ENCODE measurements at places on chromosomes 3 and 15.

- DNase-seq = peak; percentile 70
These were observed 33.5 kb downstream of the ZBTB38 start for GRCh38 chr3:141401573-141402475.

DNA sequence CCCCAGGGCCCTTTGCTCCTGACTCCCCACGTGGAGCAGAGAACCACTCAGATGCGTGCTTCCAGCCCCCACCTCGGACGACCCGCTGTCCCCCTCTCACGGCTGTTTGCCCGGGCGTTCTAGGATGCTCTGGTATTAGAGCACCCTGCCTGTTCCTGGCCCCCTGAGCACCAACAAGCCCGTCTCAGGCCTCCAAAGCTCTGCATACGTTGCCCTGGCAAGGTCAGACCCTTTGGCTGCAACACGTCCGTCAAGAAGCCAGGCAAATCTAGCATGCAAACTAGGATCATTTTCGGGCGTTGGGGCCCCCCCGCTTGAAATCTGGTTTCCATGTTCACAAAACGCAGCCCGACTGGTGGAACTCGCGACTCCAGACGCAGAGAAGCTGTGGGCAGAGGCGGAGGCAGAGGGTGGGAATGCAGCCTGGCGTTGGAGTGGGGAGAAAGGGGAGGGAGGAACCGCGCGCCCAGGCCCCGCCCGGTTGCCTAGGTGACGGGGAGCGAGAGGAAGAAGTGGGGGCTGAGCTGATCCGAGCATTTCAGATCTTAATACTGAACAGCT lies 86.2 kb upstream of the PIAS1 start:
- peak; percentile 88 for DNase-seq

- no peak for DNase-seq
These were observed 71.7 kb downstream of the TOP2B start for GRCh38 chr3:25593001-25593400.

DNA sequence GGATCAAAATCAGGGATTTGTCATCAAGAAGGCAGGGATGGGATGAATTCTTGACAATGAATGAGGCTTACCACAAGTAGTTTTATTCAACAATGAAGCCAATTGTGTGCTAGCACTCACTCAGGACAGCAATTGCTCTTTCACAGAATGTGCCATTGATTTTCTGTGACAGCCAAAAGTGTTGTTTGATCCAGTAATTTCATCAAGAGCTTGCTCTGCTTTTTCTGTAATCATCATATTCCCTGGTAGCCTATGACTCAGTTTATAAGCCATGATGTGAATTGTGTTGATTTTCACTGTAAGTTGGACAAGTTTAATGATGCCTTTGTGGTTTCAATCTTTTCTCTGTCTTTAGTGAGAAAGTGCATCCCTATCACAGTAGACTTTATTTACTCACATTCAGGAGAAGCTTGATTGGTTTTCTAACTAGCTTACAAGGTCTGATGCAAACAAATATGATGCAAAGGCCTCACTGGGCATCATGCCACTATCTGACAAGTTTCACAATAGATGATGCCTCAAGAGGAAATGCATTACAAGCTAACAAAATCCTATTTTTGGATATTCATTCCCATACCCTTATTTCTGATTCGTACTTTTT lies 13.6 kb upstream of the CSRNP1 start:
- DNase-seq = no peak

- peak; percentile 28 for DNase-seq
These were observed 47.0 kb downstream of the MTHFS start for GRCh38 chr15:79849789-79850188.

- DNase-seq = peak; percentile 75
These were observed 6.7 kb downstream of the NANOGP8 start for GRCh38 chr15:35078221-35078915.

- no peak for DNase-seq
These were observed 5.4 kb downstream of the NBEAL2 start for GRCh38 chr3:46984591-46985459.

DNA sequence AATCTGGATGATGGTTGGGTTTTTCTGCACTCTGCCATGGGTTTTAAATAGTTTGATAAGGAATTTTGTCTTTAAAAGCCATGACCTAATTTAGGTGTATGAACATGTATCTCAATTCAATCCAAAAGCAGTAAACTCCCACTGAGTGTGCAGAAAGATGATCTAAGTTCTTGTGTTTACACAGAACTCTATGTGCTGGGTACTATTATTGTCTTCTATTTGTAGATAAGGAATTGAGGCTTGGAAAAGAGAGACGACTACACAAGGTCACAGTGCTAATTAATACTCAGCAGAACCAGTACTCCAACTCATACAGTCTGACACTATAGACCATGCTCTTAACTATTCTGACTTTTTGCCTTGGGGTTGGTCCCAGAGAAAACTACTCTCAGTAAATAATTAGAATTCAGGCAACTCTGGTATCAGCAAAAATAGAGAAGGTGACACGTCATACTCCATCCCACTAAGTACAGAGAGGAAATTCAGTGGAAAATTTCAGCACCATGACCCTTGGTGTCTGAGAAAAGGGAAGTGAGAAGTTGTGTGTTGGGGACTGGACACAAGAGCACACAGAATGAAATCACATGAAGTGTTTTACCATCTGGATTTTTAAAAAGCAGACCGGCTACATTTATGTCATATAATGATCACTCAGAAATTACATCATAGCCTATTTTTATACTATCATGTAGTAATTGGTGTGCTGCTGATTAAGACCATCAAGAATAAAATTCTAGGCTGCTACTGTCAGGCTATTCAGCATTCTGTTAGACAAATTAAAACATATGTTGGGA lies 18.3 kb upstream of the MYH15 start:
- DNase-seq = peak; percentile 13

- no peak for DNase-seq
These were observed 44.9 kb downstream of the DLEC1 start for GRCh38 chr3:38083871-38084333.

- peak; percentile 17 for DNase-seq
These were observed 331.7 kb upstream of the ADAMTS9 start for GRCh38 chr3:65019443-65020055.

GRCh38 chr3:122535964-122536631 lies 21.4 kb upstream of the KPNA1 start:
- no peak for DNase-seq

DNA sequence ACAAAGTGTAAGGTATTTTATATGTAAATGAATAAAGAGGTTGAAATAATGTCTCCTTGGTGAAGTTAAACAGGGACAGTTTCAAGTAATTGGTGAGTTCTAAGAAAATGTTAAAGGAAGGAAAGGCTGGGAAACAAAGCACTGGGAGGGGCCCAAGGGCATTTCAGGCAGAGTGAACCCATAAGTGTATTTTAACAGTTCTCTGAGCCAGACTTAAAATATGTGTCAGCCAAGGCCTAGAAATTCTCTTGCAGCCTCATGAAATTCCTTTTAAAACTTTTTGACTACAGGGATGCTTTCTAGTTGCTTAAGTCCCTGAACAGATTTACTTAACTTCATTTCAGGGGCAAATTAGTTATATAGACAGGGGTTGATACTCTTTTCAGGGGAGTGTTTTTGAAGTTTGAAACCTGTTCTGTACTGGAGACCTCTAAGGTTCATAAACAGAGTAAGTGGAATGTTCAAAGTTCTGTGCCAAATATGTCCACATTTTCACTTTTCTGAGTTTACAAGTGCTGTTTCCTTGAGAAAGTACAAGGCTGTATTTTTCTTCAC lies 77.6 kb downstream of the GALK2 start:
- DNase-seq = peak; percentile 51

GRCh38 chr3:127056281-127056680 lies 73.4 kb downstream of the PLXNA1 start:
- DNase-seq = no peak

DNA sequence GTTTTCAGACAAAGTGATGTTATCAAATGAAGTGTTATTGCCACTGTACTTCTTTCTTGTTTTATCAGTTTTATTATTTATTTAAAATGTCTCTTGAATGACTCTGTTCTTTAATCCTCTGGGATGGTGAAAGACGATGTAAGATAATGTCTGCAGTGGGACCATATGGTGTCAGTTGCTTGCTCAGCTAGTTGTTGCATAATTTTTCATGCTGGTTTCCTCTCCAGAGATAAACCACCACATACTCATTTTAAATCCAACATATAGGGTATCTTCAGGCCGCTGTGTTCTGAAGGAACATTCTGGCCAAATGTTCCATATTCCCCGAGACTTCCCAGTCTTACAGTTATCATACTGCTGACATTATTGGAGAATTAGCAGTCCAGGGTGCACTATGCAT lies 75.9 kb downstream of the GABRG3 start:
- DNase-seq = no peak

DNA sequence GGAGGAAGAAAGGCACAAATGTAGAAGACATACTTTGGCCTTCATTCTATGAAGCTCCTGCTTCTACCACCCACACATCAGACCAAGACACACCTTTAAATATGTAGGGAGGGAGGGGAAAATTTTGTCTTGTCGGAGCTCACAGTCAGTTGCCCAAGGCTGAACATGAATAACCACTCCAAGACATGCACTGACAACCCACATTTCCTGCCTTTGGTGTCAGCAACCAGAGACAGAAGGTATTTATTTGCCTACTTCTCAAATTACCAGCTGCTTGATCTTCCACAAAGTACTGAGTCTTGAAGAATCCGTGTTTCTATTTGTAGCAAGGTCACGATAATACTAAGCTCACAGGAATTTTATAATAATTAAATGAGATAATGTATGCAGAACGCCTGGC lies 169.7 kb downstream of the KCNMB2 start:
- peak; percentile 55 for DNase-seq

GRCh38 chr3:151867666-151868065 lies 5.8 kb upstream of the SUCNR1 start:
- DNase-seq = no peak

DNA sequence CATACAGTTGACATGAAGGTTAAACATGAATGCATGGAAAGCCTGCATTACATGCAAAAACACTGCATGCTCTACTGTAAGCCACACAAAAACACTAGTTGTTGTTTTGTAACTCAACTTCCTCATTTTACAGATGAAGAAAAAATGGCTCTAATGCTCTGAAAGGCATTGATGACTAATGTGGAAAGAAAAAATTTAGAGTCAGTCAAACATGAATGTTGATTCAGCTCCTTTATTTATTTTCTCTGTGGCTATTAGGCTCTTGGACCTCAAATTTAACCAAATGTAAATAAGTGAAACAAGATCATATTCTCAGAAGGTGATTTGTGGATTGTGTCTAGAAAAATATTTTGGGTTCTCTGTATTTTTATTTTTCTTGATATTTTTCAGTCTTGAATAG lies 336.7 kb upstream of the ZNF717 start:
- no peak for DNase-seq

DNA sequence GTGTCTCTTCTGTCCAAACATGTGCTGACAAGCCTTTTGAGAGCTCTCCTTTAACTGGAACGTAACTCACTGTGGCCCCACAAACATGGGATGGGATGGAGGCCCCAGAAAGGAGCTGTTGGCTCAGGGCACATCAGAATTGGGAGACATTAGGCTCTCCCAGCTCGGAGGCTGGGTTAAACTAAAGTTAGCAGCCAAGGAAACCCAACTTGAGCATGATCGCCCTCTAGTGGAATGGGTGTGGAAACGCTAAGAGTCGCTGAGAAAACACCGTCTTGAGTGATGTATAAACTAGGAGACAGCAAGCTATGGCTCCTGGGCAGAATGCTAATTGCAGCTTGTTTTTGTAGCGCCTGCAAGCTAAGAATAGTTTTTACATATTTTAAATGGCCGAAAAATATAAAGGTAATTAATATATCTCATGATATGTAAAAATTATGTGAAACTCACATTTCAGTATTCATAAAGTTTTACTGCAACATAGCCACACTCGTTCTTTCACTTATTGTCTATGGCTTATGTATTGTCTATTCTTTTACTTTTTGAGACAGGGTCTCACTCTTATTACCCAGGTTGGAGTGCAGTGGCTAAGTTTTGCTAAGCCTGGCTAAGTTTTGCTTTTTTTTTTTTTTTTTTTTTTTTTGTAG lies 138.8 kb upstream of the HACD2 start:
- DNase-seq = peak; percentile 94

DNA sequence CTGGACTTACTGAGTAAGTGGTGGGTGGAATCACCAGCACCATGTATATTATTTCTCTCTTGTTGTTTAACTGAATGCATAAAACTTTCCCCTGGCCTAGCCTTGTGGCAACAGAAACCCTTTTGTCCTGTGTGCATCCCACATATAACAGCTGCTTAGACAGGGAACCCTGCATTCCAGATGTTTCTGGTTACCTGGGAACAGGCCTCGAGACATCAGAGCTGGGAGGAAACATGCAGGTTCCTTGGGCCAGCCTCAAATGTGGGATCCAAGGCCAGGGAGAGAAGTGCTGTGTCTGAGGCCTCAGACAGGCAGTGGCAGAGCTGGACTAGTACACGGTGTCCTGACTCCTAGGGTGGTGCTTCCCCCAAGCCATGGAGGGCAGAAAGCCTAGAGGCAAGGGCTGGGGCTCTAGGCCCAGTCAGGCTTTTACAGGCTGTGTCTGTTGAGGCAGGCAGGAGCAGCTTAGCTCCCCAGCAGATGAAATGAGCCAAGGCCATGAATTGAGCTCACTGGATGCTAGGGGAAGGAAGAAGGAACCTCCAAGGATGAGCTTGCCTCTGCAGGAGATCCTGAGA lies 57.7 kb downstream of the ITGA11 start:
- no peak for DNase-seq

DNA sequence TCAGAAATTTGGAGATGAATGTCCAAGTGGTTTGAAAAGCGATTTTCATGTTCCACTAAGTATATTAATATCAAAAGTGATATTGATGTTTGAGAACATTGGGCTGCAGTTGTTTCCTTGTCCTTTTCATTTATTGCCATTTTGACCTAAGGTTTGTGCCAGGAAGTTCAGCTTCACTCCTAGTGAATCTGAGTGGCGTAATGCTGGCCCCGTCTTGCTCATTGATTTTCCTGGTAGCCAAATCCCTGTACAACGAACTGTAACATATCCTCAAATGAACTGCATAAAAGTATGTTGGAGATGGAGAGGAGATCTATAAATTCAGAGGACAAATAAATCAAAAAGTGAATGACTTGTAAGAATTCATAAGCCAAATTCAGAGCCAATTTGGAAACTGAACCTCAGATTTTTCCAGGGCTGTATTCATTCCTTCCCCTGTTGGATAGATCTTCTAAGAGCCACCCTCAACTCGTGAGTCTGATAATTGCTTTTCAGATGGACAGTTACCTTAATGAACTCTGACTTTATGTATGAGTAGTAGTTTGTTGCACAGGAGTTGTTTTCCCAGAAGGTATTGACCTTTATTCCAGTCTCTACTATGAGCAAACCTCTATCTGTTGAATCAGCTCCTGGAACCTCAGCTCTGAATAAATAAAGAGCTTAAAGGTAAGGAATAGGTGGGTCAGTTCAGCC lies 72.8 kb downstream of the ITPR1 start:
- no peak for DNase-seq

GRCh38 chr3:66854601-66855151 lies 143.4 kb upstream of the KBTBD8 start:
- no peak for DNase-seq

DNA sequence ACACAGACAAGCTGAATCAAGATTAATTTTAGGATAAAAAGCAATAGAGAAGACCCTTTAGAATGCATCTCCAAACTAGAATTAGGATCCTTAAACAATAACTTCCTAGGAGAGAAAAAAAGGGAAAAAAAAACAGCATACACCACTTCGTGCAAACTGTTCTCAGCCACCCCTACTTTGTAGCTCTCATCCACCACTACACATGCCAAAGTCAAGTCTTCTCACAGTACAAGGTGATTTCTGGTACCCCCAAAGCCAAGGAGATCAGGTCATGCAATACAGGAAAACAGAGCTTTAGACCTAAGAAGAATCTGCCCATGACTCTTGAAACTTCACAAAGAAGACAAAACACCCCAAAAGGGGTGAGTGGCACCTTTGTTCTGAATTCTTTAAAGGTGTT lies 166.9 kb downstream of the SUCNR1 start:
- no peak for DNase-seq

- no peak for DNase-seq
These were observed 25.1 kb upstream of the CPNE9 start for GRCh38 chr3:9678493-9678892.

Data from tongue (tissue), 3 donors.